ENCODE measurements at places on chromosomes 5 and 9. TPM values are rescaled to one million over a fixed set of nuclear protein-coding genes. Genes with fewer than 3 reads are reported as not detected.

DNA sequence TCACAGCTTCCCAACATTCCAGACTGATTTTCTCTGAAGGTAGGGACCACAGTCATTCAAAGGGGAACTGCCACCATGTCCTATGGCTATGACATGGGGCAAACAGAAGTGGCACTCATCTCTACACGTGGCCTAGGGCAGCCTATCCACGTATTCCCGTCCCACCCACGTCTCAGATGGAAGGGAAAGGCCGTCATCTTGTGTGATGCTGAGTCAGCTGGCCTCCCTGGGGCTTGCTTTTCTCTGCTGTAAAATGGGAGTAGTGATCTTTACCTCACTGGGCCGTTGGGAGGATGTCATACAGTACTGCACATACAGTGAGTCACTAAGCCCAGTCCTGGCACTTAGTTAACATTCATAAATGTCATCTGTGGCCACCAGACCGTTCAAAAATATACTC lies 72.3 kb downstream of the RAPGEF1 start:
- ATAC-seq, result peak; percentile 74

Gene SPINK13
- not detected for total RNA-seq

Gene SLC24A2
- 0.13 TPM for total RNA-seq

DNA sequence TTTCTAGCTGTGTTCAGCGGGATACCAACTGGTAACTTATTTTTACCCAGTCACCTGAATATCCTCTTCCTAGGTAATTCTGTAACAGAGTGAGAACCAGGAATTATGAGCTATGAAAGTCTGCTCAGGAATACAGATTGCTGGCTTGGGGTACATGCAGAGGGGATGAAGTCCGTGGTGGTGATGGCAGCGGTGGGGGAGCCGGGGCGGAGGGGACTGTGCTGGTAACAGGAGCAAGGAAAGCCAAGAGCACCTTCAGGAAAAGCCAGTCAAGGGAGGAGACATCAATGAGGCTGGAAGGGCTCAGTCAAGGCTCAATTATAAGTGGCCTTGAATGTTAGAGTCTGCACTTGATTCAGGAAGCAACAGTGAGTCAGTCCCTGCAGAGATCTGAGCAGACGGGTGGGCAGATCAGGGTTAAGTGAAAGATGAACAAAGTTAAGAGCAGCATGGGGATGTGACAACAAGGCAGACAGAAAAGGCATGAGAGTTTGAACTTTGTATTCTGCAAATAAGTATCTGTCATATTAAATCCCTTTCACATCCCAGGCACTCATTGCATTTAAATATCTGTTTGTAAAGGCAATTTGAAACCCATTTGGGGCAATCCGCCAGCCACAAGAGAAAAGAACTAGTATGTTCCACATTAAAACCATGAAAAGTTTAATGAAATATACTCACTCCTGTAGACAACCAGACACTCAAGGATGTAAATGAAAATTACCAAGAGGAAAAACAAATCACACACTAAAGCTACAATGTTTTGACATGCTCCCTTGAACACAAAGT lies 101.2 kb downstream of the TTC39B start:
- no peak for ATAC-seq

- no peak for ATAC-seq
These were observed 259.8 kb downstream of the ANXA1 start for GRCh38 chr9:73411494-73411893.

GRCh38 chr5:4116834-4117233 lies 521.2 kb downstream of the IRX1 start:
- ATAC-seq, result no peak

GRCh38 chr5:132883261-132883834 lies 9.9 kb downstream of the LEAP2 start:
- ATAC-seq, result peak; percentile 65

Gene SPATA31E1
- total RNA-seq, result not detected

GRCh38 chr9:129136446-129137035 lies 25.3 kb downstream of the PTPA start:
- no peak for ATAC-seq

DNA sequence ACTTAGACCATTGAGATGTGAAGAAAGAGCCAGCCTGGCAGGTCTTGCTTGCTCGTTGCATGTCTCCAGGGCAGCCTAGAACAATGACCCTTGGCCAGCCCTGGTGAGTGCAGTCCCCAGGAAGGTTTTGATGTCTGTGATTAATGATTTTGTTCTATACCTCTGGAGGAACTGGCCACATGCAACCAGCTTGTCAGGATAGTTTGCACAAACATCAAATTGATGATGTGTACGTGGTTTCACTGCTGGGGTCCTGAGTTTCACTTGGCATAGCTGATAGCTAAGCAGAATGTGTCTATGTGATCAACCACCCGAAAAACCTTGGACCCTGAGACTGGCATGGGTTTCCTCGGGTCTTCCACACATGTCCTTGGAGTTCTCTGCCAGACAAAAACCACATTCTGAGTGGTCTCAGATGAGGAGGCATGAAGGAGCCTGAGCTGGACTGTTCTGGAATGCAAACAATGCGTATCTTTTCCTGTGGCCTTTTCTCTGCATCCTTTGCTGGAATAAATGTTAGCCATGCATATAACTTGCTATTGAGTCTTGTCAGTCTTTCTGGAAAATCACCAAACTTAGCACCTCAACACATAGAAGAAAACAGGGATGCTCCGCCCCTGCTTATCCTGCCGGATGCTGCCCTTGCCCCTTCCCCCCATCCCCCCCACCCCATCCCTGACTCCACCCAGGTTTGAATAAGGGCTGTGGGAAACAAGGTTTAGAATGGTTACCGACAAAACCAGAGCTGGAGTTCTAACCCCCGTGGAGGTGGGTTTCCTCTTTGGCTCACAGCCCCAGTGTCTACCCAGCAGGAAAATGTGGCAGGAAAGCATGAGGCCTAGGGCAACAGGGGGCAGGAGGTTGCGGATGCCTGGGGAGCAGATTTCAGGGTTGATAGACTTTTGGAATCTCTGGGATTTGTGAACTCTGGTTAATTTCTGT lies 50.1 kb upstream of the ANKRD33B start:
- ATAC-seq, result no peak

Gene ATP6V0E1
- 163 TPM for total RNA-seq

Gene TMEM174
- not detected for total RNA-seq

DNA sequence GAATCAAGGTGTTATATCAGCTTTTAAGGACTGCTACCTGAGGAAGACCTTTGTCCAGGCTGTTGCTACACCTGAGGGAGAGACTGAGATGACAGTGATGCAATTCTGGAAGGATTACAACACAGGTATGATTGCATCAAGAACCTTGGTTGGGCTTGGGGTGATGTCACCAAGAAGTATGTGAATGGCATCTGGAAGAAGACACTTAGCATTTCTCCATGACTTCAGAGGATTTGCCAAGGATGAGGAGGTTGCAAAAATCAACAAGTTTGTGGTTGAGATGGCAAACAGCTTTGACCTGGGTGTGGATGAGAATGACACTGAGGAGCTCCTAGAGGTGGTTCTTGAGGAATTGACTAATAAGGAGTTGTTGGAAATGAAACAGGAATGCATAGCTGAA lies 67.9 kb upstream of the PANK3 start:
- no peak for ATAC-seq

DNA sequence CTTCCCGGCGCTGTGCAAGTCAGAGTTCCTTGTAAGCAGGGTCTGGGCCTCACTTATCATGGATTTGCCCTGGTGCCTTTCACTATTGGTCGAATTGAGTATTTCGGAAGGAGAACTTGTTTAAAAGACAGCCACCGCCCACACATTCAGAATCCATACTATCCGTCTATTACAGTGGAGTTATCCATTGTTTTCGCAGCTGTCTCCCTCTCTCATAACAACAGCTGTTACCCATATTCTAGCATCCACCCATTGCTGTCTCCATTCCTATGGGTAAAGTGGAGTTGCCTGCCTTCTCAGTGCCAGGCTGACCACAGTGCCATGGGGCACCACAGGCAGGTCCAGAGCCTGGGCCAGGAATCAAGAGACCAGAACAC lies 20.2 kb downstream of the FAXDC2 start:
- no peak for ATAC-seq

Gene SH3RF2
- total RNA-seq, result 0.80 TPM

Gene KIAA1191
- total RNA-seq, result 54.2 TPM

Gene DNAI1
- not detected for total RNA-seq

DNA sequence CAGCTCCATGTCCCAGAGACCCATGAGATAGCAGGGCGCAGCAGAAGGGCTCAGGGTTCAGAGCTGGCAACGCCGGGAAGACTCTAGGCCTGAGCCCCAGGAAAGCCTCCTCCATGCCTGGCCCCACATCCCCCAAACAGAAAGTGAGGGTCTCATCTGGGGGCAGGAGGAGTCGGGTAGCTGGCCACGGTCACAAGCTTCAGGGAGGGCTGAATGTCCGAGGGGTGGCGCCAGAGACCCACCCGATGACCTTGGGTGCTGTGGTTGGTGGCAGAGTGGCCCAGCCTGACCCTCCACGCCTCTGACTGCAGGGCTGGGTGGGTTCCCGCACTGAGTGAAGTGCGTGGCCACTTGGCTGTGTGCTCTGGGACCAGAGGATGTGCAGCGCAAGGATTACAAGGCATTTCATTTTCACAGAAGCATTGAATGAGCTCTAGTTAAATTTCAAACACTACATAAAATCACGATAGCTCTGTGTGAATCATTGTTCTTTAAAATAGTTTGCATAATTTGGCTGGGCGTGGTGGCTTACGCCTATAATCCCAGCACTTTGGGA lies 3.0 kb downstream of the C8G start:
- no peak for ATAC-seq

- no peak for ATAC-seq
These were observed 275.0 kb downstream of the ARHGEF28 start for GRCh38 chr5:73901043-73901442.

Gene ODF2
- total RNA-seq, result 66.2 TPM

- no peak for ATAC-seq
These were observed 6.4 kb downstream of the THBS4 start for GRCh38 chr5:80041527-80041926.

DNA sequence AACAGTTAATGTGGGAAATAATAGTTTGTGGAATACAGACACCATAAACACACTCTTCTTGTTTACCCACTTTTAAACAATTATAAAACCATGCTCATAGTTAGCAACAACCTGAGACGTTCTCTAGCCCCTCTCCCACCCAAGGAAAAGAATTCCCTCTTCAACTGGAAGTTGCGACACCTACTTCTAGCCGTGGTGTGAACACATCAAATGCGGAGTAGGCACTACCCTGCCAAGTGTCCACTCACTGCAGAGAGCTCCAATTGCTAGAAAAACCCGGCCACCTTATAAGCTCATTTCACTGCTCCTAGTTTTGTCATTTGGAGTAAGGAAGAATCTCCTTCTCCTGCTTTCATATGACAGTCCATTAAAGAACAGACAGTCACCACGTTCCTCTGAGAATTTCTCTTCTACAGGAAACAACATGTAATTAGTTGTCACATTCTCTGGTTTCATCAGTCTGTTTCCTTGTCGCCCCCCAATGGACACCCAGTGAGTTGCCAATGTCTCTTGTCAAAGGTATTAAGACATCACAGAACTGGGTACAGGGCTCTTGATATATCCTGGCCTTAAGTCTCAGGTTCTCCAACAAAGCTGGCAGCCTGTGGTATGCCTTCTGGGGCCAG lies 47.3 kb downstream of the PRLR start:
- ATAC-seq, result peak; percentile 18

DNA sequence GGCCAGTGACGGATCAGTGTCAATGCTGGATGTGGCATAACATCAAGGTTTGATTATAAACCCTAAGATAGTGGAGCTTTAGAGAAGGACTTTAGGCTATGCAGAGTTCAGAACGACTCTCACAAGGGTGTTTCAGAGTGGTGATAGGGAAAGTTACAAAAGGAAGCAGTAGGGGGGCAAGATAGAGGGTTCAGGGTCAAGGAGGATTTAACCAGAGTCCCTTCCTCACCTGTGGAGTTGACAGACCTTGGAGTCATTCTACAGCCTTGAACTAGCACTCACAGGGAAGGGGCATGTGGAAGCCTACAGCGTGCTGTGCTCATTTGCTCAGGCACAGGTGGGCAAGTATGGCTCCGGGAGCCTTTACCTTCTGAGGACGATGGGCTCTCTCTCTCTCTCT lies 7.9 kb downstream of the DMRT1 start:
- ATAC-seq, result no peak

DNA sequence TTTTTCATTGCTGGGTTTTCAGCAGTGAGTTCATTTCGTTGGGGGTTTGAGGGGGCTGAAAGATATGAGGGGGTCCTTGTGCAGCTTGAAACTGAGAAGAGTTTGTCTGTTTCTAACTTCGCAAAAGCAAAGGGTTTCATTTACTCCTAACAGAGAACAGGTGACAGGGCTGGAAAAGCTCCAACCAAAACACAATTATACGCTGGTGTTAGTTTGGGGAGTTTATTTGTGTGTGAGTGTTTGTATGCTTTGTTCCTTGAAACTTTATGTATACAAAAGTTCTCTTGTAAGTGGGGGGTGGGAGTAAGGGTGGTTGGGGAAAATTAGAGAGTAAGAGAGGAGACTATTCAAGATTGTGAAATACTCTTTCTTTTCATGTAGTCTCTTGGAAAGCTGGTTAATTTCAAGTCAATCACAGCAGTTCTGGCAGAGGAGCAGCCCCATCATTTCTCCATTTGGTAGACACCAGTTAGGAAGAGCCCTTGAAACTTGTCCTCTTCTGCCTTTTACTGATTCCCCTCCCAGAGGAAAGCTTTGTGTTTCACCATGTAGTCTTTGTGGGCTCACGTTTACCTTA lies 881 bp downstream of the TNFAIP8 start:
- ATAC-seq, result no peak

DNA sequence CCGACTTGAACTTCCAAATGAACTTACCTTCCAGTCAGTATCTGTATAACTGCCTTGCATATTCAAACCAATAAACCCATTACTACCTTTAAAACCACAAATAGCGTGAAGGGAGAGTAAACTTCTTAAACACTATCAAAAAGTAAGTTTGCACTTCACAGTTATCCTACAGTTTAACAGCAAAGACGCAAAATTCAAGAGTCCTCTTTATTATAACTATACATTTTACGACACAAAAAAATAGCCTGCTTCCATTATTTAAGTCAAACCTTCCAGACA lies 1.8 kb downstream of the PTBP3 start:
- no peak for ATAC-seq

- peak; percentile 61 for ATAC-seq
These were observed at the start of gene GRK6 for GRCh38 chr5:177426566-177427210. Gene GRK6, plus strand, starts transcription at chr5:177426676. Its CDS starts 170 bp downstream, at chr5:177426846.

Gene IL3
- total RNA-seq, result 9.0 TPM

DNA sequence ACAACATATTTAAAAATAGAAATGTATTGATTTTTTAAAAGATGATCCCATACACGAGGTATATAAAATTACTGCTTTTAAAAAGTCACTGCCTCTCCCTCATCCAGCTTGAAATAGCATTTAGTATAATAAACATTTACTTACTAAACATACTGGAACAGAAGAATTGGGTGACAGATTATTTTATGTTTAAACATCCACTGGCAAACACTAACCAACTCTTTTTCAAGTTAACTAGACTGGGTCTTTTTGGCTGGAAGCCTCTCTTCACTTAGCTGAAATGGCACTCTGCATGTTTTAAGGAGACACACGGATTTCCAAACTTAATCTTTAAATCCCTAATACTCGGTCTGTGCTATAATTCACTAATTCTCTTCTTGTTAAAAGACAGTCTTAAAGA lies 19.0 kb downstream of the CTXN3 start:
- no peak for ATAC-seq

Gene INSL6
- not detected for total RNA-seq

GRCh38 chr5:160166973-160167623 lies 47.8 kb upstream of the PWWP2A start:
- ATAC-seq, result no peak
